Neural progenitor cell (in vitro differentiated cells): ENCODE measurements at places on chromosomes 1 and 21. TPM values are rescaled to one million over a fixed set of nuclear protein-coding genes. Genes with fewer than 3 reads are reported as not detected.

DNA sequence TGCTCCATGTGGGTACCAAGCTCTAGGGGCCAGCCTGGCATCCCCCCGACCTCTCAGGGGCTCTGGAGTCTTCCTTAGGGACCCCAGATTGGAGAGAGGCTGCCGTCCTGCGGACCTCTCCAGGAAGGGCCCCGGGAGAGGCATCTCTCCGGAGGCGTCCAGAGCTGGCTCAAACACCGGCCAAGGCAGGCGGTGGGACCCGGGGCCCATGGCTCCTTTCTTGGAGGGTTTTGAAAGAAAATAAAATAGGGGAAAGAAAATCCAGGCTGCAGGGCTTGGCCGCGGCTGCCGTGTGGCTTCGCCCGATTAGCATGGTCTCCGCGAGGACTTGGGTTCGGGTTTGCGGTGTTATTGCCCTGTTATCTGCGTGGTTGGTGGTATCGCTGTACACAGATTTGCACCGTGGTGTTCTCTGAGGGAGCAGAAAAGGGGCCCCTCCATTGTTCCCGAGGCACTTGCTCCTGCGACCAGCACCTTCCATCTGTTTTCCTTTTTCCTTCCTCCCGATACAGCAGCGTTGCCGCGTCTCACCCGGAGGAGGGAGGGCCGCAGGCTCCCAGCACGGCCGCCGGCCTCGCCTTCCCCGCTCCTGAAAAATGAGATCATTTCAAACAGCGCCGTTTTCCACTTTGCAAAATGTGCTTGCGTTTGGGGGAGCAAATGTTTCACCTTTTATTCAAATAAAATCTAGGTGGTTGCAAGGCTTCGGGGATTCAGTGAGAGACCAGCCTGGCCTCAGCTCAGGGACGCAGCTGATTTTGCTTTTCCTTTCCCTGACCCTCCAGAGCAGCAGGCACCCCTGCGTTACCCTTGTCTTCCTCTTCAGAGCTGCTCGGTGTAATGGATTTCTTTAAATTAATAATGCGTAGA lies 86.3 kb downstream of the PRDM16 start:
- H3K4me1 ChIP-seq = peaks cover 7% of the 10 kb centered on the region
- H3K27me3 ChIP-seq = no peaks in the 10 kb centered on the region

GRCh38 chr1:205783904-205784303 lies 8.6 kb upstream of the RAB29 start:
- DNase-seq = peak; percentile 23
- peaks cover 8% of the 10 kb centered on the region for H3K4me1 ChIP-seq
- no peaks in the 10 kb centered on the region for H3K27me3 ChIP-seq
- H3K36me3 ChIP-seq = no peaks in the 10 kb centered on the region
- H3K27ac ChIP-seq = no peak overlapping the region
- no peak overlapping the region for H3K4me3 ChIP-seq

C21orf58 gene
- 26.2 and 49.2 TPM in 2 replicates for total RNA-seq

DNA sequence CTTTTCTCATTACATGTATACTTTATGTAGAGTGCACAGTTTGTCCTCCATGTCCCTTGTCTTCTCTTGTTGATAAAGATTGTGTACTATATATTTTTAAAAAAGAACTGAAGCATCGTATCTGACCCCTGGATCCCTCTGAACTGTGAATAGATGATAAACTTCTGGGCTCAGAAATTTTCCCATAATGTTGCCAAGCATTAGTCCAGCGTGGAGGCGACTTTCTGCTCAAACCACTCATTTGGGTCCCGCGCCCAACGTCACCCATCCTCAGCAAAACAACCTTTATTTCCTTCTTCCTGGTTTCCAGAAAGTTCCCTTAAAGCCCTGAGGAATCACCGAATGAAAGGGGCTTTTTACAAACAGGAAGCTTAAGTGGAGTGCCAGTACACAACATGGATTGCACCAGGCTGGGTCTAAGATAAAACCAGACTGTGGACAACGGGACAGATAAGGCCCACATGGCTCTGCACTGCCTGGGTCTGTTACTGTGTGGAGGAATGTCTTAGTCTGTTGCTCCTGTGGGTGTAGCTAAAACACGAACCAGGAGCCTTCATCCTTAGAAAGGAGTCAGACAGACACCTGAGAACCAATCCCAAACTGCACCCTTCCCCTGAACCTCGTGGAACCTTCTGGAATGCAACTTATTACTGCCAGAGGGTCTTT lies 15.6 kb downstream of the EVA1C start:
- H3K4me1 ChIP-seq = no peaks in the 10 kb centered on the region
- no peak for DNase-seq
- no peaks in the 10 kb centered on the region for H3K36me3 ChIP-seq
- no peaks in the 10 kb centered on the region for H3K27me3 ChIP-seq
- no peak overlapping the region for H3K27ac ChIP-seq
- H3K4me3 ChIP-seq = no peak overlapping the region

EFHD2 gene
- total RNA-seq = 6.5 and 14.5 TPM in 2 replicates

DNA sequence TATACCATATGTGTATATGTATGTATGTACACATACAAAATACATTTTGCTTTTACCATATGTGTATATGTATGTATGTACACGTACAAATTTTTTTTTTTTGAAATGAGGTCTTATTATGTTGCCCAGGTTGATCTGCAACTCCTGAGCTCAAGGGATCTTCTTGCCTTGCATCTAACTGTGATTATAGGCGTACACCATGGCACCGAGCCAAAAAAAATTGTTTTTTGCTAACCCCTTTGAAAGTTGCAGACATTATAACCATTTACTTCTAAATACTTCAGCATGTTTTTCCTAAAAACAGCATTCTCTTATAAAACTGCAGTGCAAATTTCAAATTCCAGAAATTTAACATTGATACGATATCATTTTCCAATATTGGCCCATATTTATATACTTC lies 147.0 kb downstream of the POU2F1 start:
- H3K27me3 ChIP-seq = no peaks in the 10 kb centered on the region
- peaks cover 8% of the 10 kb centered on the region for H3K4me1 ChIP-seq

GRCh38 chr1:234585330-234586055 lies 24.5 kb downstream of the IRF2BP2 start:
- no peaks in the 10 kb centered on the region for H3K4me1 ChIP-seq
- no peak overlapping the region for H3K4me3 ChIP-seq
- no peaks in the 10 kb centered on the region for H3K36me3 ChIP-seq
- DNase-seq = no peak
- H3K27me3 ChIP-seq = no peaks in the 10 kb centered on the region

- H3K27me3 ChIP-seq = peaks cover 15% of the 10 kb centered on the region
- no peak for DNase-seq
- no peaks in the 10 kb centered on the region for H3K36me3 ChIP-seq
- H3K4me3 ChIP-seq = no peak overlapping the region
- peaks cover 4% of the 10 kb centered on the region for H3K4me1 ChIP-seq
Observed at GRCh38 chr21:41730367-41730765, 36.5 kb downstream of the RIPK4 start.

GRCh38 chr21:36688324-36688723 lies 10.6 kb upstream of the SIM2 start:
- peaks cover 100% of the 10 kb centered on the region for H3K27me3 ChIP-seq
- H3K27ac ChIP-seq = no peak overlapping the region
- H3K4me3 ChIP-seq = no peak overlapping the region

B3GALT5 gene
- total RNA-seq = 1.3 and 1.5 TPM in 2 replicates

ZNF593OS gene
- 0.67 and 2.1 TPM in 2 replicates for total RNA-seq

- H3K4me1 ChIP-seq = no peaks in the 10 kb centered on the region
- no peak for DNase-seq
- no peak overlapping the region for H3K27ac ChIP-seq
- no peak overlapping the region for H3K4me3 ChIP-seq
- no peaks in the 10 kb centered on the region for H3K36me3 ChIP-seq
Observed at GRCh38 chr1:60063561-60063960, 10.0 kb downstream of the C1orf87 start.

- H3K4me3 ChIP-seq = no peak overlapping the region
- no peaks in the 10 kb centered on the region for H3K36me3 ChIP-seq
- DNase-seq = no peak
- no peaks in the 10 kb centered on the region for H3K4me1 ChIP-seq
- no peak overlapping the region for H3K27ac ChIP-seq
- H3K27me3 ChIP-seq = no peaks in the 10 kb centered on the region
Observed at GRCh38 chr21:46628868-46629267, 6.6 kb upstream of the PRMT2 start.

DNA sequence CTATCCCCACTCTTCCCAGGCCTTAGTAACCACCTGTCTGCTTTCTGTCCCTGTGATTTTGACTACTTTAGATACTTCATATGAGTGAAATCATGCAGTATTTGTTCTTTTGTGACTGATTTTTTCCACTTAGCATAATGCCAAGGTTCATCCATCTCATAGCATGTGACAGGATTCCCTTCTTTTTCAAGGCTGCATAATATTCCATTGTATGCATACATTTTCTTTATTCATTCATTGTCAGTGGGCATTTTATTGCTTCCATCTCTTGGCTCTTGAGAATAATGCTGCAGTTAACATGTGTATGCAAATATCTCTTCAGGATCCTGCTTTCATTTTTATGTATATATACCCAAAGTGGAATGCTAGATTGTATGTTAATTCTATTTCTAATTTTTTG lies 56.4 kb downstream of the AGL start:
- no peaks in the 10 kb centered on the region for H3K36me3 ChIP-seq
- no peak overlapping the region for H3K4me3 ChIP-seq
- H3K4me1 ChIP-seq = no peaks in the 10 kb centered on the region

DNA sequence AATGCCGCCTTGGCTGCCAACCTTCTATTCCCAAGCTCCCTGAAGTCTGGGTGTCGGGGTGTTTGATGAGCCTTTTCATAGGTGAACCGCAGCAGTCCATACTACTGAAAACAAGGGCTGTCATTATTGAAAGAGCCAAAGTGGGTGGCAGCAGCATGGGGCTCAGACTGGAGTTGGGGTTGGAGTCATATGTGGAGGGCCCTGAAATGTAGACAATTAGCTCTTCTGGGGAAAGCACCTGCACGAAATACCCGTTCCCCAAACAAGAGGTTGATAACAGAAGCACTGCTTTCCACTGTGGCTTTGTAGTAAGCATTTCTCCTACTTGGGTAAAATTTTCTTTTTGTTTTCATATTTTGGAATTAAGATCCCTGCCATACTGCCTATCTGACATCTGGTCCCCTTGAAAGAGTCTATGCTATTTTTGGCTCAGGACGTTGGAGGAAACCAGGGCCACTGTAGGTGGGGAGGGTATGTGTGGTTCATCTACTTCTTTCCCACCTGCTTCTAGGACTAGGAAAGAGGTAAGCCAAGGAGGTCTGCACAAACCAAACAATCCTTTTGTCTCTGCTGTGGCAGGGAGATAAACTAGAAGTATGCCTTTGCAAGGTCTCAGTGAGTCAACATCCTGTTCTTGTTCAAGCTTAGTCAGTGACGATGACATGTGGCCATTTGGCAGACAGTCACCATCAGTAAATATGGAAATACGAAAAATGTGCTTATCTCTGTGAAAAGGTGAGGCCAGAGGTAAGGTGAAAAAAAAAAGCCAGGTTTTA lies 197.0 kb upstream of the UBE2U start:
- no peak for DNase-seq
- no peak overlapping the region for H3K27ac ChIP-seq
- no peaks in the 10 kb centered on the region for H3K36me3 ChIP-seq
- H3K27me3 ChIP-seq = no peaks in the 10 kb centered on the region

DNA sequence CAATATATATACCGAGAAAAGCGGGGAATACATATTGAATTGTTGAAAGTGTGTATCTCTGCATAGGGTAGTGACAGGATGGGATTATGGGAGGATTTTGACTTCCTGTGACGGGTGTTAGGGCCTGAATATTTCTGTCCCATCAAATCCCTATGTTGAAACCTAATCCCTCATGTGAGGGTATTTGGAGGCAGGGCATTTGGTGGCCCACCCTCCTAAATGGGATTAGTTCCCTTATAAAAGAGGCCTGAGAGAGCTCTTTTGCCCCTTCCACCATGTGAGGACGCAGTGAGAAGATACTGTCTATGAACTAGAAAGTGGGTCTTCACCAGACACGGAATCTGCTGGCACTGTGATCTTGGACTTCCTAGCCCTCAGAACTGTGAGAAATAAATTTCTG lies 137.3 kb downstream of the ZSCAN20 start:
- no peaks in the 10 kb centered on the region for H3K36me3 ChIP-seq
- no peak overlapping the region for H3K4me3 ChIP-seq
- DNase-seq = no peak
- H3K4me1 ChIP-seq = peaks cover 4% of the 10 kb centered on the region

MRPL39 gene
- 35.5 and 63.1 TPM in 2 replicates for total RNA-seq

DNA sequence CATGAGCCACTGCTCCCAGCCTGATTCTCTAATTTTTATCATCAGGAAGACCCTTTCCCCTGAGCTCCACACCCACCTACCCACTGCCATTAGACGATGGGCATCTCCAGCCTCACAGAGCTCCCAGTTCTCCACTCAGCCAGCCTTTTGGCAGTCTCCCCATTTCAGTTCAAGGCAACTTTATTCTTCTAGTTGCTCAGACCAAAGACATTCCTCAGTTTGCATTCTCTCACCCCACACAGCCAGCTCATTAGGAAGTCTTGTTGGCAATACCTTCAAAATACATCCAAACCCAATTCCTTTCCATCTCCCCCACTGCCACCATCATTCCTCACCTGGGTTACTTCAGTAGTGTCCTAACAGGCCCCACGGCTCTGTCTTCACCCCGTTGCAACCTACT lies 53.4 kb upstream of the COX20 start:
- H3K4me3 ChIP-seq = no peak overlapping the region
- no peaks in the 10 kb centered on the region for H3K27me3 ChIP-seq
- H3K4me1 ChIP-seq = no peaks in the 10 kb centered on the region

GRCh38 chr1:173444757-173445156 lies 32.4 kb upstream of the PRDX6 start:
- H3K27ac ChIP-seq = peak overlapping the region; percentile 90
- DNase-seq = peak; percentile 33
- H3K4me3 ChIP-seq = peak overlapping the region; percentile 6
- no peaks in the 10 kb centered on the region for H3K27me3 ChIP-seq
- H3K4me1 ChIP-seq = peaks cover 32% of the 10 kb centered on the region

CFAP45 gene
- total RNA-seq = not detected in 2 replicates

- no peak for DNase-seq
- H3K27ac ChIP-seq = no peak overlapping the region
- H3K36me3 ChIP-seq = no peaks in the 10 kb centered on the region
- no peak overlapping the region for H3K4me3 ChIP-seq
- H3K27me3 ChIP-seq = no peaks in the 10 kb centered on the region
- no peaks in the 10 kb centered on the region for H3K4me1 ChIP-seq
Observed at GRCh38 chr1:232305050-232305449, 324.9 kb downstream of the SIPA1L2 start.

ZNF695 gene
- 27.6 and 34.6 TPM in 2 replicates for total RNA-seq

GRCh38 chr1:95408507-95409136 lies 174.6 kb downstream of the RWDD3 start:
- H3K4me1 ChIP-seq = peaks cover 27% of the 10 kb centered on the region
- no peaks in the 10 kb centered on the region for H3K27me3 ChIP-seq
- no peak overlapping the region for H3K4me3 ChIP-seq
- H3K27ac ChIP-seq = peak overlapping the region; percentile 33
- H3K36me3 ChIP-seq = no peaks in the 10 kb centered on the region

- H3K27me3 ChIP-seq = no peaks in the 10 kb centered on the region
- no peak overlapping the region for H3K4me3 ChIP-seq
- H3K36me3 ChIP-seq = no peaks in the 10 kb centered on the region
- no peak for DNase-seq
Observed at GRCh38 chr1:225766967-225767633, 10.5 kb upstream of the SRP9 start.

DNA sequence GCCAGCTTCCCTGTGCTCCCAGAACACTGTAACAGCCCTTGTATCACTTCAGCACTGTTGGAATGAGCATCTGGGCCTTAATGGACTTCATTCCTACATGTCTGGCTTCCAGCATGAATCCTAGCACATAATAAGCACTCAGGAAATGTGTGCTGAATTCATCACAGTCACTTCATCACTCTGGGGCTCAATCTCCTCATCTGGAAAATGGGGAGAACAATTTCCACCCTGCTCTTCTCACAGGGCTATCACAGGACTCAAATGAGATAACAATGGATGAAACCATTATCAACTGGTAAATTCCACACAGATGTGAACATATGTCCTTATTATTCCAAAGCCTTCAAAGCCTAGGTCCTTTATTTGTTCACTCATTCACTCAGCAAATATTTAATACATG lies 12.4 kb downstream of the RAB3B start:
- no peaks in the 10 kb centered on the region for H3K4me1 ChIP-seq
- no peak overlapping the region for H3K4me3 ChIP-seq
- no peak overlapping the region for H3K27ac ChIP-seq
- H3K27me3 ChIP-seq = no peaks in the 10 kb centered on the region
